Kidney tubule cell (primary cell): ENCODE measurements at places on chromosomes 6 and 20.
A peak's percentile ranks its signal among the peaks of the same experiment; 100 is the strongest.

- DNase-seq: no peak
Observed at GRCh38 chr20:25283221-25283951, 35.5 kb downstream of the PYGB start.

GRCh38 chr6:157253017-157253416 lies 70.3 kb downstream of the TMEM242 start:
- DNase-seq: peak; percentile 21

- DNase-seq: no peak
Observed at GRCh38 chr6:92701425-92702096, 717.8 kb downstream of the EPHA7 start.

GRCh38 chr6:8829796-8830195 lies 394.5 kb upstream of the SLC35B3 start:
- DNase-seq: no peak

DNA sequence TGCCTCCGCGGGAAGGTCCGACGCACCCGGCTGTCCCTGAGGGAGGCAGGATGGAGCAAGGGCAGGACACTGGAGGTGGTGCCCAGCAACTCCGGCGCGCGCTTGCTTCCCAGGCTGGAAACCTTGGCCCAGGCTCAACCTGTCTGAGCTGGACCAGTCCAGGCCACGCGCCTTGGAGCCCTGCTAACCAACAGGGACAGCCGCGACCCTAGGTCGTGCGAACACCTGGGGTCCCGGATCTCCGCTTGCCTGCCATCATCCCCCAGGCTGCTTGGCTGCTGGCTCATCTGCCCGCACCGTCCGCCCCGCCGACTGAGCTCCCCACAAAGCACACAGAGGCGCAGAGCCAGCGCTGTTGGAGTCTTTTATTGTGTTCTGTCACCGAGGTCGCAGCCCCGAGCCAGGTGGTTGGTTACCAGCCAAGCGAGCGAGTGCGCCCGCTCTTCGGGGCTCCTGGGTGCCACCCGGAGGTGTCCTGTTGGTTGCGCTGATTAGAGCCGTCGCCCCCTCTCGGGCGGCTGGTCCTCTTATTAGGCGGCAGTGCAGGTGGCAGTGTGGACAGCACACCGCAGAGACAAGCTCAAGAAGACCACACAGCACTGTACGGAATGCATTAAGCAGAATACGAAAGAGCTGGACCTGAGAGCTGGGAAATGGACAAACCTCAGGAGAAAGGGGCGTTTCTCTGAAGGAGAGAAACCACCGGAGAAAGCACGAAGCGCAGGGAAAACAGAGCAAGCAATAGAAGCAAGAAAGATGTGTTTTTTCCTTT lies 3.8 kb downstream of the COL12A1 start:
- peak; percentile 56 for DNase-seq

- DNase-seq: peak; percentile 24
Observed at GRCh38 chr20:22403022-22403631, 181.2 kb downstream of the FOXA2 start.

GRCh38 chr6:89082486-89082891 lies 1.9 kb downstream of the PNRC1 start:
- peak; percentile 42 for DNase-seq

- DNase-seq: no peak
Observed at GRCh38 chr6:104608101-104608500, 251.6 kb downstream of the HACE1 start.

DNA sequence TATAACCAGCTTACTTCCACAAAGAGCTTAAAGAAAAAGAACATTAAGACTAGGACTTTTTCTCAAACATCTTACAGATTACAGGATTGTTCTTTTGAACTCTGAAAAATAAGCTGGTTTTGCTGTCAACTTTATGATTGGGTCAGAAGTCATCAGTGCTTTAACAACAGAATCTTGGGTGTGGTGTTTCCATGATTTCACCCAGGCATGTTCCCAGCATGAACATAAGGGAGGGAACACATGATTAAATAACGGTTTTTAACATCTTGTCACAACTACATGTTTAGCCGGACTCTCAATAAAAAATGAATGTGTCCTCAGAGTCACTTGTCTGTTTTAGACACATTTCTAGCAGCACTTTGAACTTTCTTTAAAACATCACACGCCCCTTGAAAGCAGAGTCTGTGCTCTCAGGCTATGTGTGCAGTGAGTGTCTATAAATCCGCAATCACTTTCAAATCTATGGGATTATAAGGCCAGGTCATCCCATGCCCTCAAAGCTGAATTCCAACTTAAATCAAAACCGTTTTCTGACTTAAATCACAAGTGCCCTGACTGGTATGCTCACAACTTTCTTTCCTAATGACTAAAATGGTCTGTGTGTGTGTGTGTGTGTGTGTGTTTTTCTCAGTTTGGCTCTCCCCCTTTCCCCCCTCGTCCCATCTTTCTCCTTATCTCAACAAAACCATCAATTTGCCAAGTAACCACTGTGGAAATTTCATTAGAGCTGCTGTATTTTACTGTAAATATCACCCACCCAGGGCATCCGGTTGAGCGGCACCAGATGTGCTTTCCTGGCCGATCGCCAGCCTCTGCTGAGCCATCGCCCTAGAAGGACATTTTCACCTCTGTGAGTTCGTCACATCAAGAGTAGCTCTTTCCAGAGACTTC lies 216.8 kb upstream of the DTNBP1 start:
- no peak for DNase-seq

GRCh38 chr6:79544299-79544927 lies 7.2 kb upstream of the LCA5 start:
- DNase-seq: peak; percentile 88

DNA sequence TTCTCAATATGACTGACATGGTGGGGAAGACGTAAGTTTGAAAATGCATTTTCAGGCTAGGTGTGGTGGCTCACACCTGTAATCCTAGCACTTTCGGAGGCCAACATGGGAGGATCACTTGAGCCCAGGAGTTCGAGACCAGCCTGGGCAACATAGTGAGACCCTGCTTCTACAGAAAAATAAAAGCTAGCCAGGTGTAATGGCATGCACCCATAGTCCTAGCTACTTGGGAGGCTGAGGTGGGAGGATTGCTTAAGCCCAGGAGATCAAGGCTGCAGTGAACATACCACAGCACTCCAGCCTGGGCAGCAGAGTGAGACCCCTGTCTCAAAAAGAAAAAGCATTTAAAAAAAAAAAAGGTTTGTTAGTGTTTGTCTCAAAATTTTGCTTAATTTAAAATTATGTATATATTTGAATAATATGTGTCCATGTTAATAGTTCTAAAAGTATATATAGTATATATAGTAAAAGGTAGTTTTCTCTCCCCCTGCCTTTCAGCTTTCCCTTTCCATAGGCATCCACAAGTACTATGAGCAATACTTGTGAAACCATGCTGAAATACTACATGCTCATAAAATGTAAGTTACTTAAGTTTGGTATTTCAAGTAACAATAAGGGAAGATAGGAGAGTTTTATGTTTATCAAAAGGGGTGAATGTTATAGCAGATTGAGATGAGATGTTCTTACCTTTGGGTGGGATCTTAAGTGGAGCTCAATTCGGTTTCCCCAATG lies 15.1 kb downstream of the PTPRA start:
- no peak for DNase-seq

DNA sequence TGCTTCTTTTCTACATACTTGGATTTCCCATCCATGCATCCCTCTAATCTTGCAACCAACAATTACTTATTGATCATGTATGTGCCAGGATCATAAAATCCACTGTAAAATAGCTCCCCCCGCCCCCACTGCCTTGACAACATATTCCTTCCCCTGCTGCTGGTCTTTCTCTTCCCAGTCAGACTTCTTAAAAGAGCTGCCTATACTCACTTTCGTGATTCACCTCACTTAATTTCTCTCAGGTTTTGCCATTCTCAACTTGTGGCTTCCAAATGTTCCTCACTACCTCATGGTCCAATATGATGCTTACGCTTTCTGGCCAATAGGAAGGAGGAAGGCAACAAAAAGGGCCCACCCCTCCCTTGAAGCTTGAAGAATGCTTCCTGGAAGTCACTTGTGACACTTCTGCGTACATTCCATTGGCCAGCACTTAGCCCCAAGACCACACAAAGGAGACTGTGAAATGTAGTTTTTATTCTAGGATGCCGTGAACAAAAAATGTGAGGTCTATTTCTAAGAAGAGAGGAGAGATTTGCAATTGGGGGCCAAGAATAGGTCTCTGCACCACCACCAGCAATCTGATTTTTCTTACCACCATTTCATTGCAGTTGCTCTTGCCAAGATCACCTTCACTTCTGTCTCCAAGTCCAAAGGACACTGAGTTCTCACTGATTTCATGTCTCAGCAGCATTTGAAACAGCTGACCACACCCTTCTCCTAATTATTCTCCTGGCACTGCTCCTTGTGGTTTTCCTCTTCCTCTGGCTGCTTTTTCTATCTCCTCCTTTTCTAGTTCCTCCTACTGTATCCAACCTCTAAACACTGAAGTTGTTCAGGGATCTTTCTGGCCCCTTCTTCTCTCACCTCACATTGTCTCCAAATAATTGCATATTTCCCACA lies 30.8 kb downstream of the CD164 start:
- DNase-seq: no peak

- no peak for DNase-seq
Observed at GRCh38 chr6:28433119-28433518, 10.2 kb downstream of the ZSCAN23 start.

- DNase-seq: no peak
Observed at GRCh38 chr20:55616367-55616766, 389.0 kb downstream of the CBLN4 start.

GRCh38 chr6:45454008-45454911 lies 76.5 kb upstream of the SUPT3H start:
- no peak for DNase-seq

DNA sequence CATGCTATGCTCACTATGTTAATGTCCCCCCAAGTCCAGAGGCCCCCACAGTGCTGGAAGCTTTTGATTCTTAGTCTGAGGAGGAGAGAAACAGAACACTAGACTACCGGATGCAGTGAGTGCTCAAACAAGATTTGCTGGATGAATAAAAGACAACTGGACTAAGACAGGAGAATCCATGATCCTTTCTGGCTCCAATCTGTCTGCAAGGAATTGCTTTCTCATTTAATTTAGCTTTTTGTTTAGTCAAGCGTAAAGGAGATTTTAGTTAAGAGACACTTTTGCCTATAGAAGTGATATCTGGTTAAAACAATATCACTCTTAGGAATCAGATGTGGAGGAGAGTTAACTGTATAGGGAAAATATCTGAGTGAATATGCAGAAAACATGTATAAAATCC lies 13.5 kb downstream of the LYRM4 start:
- DNase-seq: no peak

GRCh38 chr6:34357937-34358336 lies 34.5 kb downstream of the NUDT3 start:
- no peak for DNase-seq

DNA sequence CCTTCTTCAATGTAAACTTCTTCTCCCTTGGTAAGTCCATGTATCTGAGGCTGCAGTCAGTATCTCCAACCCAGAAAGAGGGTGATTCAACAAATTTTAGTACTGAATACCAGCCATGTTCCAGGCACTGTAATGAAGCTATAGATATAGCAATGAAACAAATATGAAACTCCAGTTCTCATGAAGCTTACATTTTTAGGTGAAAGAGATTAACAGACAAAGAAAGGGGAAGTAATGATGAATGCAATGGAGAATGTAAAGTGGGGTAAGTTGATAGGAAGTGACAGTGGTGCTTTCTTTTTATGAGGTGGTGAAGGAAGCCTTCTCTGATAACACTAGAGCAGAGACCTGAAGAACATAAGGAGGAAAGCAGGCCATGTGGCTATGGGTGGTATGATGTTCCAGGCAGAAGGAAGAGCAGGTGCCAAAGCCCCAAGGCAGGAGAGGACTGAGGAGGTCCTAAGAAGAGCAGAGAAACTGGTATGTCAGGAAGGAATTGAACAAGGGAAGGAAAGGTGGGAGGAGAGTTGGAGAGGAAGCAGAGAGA lies 143.6 kb downstream of the TFAP2B start:
- no peak for DNase-seq

DNA sequence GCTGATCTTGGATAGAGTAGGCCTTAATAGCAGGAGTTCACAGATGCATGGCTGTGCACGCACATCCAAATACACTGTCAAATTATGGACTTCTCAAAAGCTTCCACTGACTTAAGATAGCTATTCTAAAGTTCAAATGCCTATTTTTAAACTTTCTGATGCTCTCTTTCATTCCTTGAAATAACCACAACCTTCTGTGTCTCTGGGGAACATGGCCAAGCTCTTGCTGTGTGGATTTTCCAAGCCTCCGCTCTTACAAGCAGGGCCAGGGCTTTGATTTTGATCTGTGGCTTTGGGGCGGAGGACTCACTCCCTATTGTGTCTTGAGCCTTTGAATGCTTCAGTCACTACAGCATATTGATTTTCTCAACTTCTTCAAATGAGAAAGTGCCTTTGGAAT lies 35.7 kb upstream of the SNRPB2 start:
- DNase-seq: no peak

GRCh38 chr6:37207903-37208456 lies 38.0 kb downstream of the PIM1 start:
- peak; percentile 85 for DNase-seq

DNA sequence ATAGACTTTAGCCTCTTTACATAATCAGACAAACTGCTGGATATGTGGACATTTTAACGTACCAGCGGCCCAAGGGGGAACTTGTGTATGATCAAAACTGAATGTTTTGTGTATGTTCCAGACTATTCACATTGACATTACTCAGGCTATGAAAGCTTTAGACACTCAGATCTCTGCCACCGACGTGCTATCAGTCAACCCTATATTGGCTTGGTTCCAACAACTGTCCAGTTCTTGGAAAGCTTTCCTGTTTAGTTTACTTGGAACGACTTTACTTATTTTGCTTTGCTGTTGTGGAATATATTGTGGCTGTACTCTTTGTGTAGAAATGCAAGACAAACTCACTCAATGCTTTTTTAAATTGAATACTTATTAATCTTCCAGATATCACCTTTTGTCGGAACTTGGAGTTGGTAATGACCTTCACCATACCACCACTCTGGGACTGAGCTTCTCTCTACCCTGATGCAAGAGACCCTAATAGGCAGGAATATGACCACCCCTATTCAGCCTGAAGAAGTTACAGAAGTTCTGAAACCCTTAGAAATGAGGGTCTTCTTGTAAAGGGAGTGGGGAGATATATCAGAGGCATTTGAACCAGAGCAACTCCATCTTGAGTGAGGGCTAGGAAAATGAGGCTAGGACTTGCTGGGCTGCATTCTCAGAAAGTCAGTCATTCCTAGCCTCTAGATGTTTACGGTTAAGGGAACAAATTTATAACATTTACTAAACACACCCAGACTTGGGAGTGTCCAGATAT lies 49.0 kb upstream of the PAX1 start:
- DNase-seq: no peak
